NCI-H460 (cell line): ENCODE measurements at places on chromosomes 6 and 20.

DNA sequence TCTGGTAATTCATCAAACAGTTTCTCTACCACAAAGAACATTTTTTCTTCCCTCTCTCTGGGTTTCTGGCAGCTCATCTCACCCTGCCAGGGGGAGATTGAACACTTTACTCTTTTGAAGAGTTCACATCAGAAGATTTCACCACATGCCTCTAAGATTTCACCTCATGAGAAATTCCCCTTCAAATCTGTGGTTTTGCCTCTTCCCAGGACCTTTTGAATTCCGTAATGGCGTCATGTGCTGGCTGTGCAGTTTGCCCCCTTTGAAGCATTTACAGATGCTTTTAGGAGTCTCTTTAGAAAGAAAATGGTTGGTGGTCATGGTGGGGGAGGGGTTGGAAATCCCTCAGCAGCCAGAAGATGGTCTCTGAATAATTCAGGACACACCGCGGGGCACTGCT is 486.1 kb downstream of the QKI start:
- DNase-seq = no peak

DNA sequence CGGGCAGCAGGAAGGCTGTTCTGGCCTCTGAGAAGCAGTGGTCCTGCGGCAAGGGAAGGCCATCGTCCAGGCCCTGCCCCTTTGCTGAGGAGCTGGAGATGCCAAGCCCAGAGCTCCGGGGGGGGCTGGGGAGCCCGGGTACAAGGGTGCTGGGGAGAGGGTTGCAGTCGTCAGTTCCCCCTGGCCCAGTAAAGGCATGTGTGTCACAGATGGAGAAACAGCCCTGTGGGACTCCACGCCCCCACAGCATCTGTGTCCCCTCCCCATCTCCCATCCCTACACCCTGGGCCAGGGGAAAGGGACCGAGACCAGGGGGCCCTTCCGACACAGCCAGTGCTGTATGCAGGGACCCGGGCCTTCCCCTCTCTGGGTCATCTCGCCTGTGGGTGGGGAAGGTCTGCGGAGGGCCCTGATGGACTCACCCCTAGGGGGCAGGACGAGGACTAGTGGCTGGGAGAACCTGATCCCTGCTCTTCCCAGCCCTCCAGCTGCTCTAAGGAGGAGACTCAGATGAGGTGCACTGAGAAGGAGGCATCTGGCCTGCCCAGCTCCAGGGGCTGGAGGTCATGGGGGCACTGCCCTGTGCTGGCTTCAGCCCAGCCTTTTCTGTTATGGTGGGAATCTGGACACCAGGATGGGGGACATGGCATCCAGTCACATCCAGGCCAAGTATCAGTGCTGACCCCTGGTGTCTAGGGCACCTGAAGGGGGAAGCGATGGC is 609 bp downstream of the MYL9 start:
- DNase-seq = no peak

DNA sequence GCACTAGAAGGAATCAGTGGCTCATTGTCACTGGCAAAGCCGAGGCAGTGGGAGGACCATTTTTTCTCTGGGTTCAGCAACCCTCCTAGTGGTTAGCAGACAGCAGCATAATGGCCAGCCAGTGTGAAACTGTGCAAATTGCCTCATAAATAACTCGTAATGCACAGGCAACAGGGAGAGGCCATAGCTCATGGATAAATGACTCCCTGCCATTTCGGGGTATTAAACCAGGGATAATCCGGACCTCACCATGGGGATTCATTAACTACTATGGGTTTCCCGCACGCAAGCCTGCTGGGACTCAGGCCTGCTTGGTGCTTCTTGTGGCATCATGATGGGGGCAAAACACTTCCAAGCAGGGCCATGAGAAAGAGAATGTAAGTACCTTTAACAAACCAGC is 158.2 kb upstream of the CHD6 start:
- DNase-seq = no peak

DNA sequence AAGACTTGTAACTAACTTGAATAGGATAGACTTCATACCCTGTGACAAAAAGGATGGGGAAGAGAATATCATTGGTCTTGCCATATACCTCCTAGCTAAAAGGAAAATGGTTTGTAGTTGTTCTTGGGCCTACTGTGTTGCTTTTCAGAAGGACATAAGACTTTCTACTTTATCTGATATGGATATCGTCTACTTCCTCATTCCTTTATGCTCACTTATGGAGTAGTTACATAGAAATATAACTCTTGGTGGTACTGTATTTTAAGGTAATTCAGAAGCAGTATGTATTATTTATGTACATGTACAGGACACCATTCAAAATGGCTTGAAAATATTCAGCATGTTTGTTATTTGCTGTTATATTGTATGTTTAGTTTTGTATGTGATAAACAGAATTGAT is 8.0 kb downstream of the FAM217B start:
- no peak for DNase-seq

GRCh38 chr6:30767158-30767943 is 23.0 kb upstream of the IER3 start:
- no peak for DNase-seq

- DNase-seq = no peak
Observed at GRCh38 chr6:62716719-62717118, 430.7 kb upstream of the KHDRBS2 start.

DNA sequence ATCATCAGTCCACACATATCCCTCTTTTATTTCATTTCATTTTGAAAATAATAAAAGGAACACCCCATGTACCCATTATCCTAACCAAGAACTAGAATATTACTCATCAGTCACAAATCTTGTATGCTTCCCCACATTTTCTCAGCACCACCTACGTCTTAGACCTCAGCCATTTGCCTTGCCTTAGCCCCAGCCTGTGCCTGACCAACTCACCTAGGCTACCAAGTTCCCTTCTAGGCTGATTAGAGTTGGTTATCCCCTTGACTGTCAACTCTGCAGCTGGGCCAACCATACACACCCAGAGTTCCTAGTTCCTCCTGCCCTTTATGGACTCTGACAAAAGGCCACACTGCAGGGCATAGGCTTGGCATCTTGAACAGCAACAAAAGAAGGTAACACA is 33.4 kb upstream of the IPCEF1 start:
- no peak for DNase-seq

DNA sequence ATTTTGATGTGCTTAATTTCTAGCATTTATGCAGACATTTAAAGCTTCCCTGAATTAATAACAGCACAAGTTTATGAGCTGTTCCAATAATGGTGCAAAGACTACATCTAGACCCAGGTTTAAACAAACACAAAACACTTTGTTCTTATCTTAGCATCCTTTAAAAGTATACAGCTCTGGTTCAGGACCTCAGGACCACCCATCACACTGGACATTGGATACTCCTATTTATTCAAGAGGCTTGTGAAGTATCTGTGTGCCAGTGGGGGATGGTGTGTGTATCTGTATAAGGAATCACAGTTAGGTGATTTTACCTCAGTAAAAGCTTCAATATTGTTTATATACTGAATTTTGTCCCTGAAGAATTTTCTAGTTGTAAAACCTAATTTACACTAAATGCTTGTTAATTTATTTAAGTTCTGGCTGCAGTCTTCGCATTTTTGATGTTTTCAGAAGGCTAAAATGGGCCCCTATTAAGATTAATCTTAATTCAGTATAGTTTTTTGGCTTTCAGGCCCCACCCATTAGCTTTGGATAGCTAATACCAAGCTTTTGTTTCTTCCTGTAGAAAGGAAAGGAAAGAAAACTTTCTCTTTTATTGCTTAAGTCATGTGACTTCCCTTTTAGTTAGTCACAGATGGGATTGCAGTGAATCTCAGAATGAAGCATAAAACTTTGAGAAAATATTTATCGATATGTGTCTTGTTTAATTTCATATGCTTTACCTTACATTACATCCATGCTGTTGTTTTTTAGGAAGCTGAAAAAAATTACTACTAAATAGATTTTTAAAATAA is 13.1 kb downstream of the LIN28B start:
- no peak for DNase-seq

GRCh38 chr20:34984756-34985261 is 29.1 kb downstream of the MYH7B start:
- no peak for DNase-seq

DNA sequence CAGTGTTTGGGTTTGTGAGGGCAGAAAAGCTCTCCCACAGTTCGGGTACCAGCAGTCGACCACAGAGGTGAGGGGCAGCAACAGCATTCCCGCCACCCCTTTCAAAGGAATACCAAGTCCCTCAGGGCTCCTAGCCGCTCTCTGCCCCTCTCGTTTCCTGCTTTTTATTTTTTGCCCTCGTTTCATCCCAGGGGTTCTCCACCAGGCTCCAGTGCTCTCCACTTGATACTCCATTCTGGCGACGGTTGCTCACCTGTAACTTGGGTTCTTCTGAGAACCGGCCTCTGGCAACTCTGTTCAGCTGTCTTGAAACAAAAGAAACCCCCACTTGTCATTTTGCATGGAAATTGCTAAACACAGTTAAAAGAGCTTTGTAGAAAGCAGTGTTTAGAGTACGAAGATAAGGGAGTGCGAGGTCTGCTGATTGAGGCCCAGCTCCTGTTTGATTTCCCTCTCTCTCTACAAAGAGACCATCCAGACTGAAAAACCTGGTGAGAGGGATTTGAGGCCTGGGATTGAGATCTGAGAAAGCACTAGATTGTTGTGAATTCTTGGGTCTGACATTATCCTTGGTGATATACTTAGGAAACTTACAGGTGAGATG is 28.7 kb downstream of the IGF2R start:
- DNase-seq = no peak

GRCh38 chr6:34526241-34526972 is 29.7 kb downstream of the SPDEF start:
- DNase-seq = no peak

DNA sequence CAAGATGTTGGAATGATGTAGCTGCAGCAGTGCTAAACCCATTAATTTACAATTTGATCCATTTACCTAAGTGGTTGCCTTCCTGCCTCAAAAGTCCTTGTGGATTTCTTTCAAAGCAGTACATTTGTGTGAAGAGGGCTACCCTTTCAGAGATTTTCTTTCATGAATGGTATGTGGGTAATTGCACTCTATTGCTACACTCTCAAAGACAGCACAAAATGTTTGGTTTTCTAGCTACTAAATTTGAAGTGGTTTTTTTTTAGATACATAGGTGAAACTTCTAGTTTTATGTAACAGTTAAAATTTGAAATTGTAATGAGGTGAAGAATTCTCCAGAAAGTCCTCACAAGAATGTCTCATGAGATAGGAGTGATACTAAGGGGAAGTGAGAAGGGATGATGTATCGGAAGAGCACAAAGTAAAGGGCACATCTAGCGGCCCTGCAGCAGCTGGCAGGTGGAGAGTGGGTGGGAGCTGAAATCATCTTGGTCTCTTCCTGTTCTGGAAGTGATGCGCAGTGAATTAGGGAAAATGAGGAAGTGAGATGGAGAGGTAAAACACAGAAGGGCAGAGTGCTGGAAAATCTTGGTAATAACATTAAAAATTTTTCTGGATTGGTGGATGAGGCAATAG is 236.8 kb upstream of the MAN1A1 start:
- no peak for DNase-seq

DNA sequence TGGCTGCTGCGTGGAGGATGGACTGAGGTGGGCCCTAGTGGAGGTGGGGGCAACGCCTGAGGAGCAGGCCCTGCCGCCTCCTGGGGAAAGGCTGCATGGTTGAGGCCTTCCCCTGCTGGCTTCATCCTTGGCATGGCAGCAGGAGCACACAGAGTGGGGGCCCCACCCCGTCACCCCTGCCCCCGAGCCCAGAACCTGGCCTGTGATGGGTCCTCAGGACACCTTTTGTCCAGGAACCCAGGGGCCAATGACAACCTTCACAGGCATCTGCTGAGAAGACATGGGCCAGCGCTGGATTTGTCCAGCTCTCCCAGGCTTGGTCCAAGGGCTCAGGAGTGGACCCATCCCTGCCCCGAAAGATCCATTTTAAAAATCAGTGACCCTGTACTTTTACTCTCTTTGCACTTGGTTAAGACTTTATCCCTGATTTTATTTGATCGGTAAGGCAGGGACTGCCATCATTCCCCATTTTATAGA is 575 bp upstream of the SLC17A9 start:
- no peak for DNase-seq

- no peak for DNase-seq
Observed at GRCh38 chr6:48090546-48090945, 20.5 kb downstream of the PTCHD4 start.

- no peak for DNase-seq
Observed at GRCh38 chr20:57598491-57598890, 21.7 kb downstream of the ZBP1 start.

DNA sequence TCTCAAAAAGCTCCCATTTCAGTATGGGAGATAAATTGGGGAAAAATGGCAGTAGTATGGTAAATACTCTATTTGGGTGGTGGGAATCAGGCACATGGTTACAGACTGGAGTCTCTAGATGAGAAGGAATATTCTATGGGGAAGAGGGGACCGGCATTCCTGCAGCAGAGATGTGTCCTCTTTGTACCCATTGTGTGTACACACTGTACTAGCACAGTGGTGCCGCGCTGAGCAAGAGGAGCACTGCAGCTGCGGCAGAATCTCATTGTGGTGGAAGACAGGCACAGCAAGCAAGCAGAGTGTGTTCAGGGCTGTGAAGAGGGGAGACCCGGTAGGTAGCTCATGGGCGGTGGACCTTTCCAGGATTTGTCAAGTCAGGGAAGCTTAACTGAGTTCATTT is 13.0 kb downstream of the AFDN start:
- DNase-seq = no peak

DNA sequence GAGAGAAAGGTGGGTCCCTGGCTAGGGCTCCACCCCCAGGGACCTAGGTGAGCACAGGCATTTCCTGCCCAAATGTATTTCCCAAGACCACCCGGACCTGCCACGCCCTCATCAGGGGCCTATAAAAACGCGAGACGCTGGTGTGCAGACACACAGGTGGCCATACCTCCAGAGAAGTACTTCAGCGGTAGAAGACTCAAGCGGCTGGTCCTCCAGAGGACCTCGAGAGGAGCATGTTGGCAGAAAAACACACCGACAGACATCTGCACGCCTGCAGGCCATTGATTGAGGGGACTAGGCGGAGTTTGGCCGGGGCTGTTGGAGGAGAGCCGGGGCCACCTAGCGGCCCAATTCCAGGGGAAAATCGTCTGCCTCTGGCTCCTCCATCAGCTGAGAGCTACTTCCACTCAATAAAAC is 695.8 kb upstream of the MMS22L start:
- peak; percentile 2 for DNase-seq

GRCh38 chr6:158383542-158383941 is 71.3 kb downstream of the TULP4 start:
- no peak for DNase-seq

DNA sequence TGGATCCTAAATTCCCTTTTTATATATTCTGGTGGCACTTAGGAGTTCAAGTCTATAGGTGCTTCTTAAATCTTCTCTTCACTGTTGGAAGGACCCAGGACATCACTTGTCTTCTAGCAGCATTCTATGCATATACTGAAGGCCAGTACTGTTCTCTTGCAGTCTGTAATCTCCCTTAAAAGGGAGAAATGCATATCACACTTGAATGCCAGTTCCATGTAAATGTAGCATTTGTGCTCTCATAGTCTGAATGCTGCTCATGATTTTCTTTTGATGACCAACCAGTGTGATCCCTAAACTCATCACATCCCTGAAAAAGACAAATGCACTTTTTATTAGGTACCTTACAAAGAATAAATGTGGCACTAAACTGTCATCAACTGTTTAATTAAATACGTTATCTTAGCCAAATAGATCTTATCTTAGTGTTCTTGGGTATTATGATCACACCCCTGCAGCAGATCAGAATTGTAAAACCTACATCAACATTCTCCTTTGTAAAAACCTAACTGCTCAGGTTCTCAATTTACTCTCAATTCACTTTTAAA is 176.1 kb downstream of the EPHA7 start:
- no peak for DNase-seq

- no peak for DNase-seq
Observed at GRCh38 chr6:7574500-7574899, 15.5 kb upstream of the SNRNP48 start.

- no peak for DNase-seq
Observed at GRCh38 chr6:67606906-67607828, 1027.9 kb upstream of the ADGRB3 start.
